ENCODE measurements at places on chromosomes 1 and 21.

GRCh38 chr1:220691053-220691684 lies 1.0 kb downstream of the C1orf115 start:
- no peak for DNase-seq

DNA sequence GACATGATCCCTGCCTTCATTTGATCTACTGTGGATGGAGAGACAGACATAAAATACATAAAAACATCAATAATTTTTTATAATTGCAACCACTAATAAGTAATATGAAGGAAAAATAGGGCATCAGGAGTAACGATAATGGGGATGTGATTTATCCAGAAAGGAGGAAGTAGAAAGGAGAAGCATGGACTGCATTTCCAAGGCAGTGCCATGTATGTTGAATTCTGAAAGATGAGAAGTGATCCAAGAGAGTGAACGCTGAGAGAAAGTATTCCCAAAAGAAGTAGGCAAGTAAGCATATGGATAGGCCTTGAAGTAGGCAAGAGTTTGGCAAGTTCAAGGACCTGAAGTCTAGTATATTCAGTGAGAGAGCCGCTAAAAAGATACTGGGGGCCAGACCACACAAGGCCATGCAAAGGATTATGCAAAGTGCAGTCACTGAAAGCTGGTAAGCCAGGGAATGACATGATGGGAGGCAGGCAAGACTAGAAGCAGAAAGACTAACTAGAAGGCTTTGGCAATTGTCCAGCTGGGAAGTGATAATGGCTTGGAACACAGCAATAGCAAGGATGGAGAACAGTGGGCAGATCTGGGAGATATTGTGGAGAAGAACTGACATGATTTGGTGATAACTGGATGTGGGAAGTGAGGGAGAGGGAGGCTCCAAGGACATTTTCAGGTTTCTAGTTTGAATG lies 85.9 kb downstream of the TM2D1 start:
- no peak for DNase-seq

DNA sequence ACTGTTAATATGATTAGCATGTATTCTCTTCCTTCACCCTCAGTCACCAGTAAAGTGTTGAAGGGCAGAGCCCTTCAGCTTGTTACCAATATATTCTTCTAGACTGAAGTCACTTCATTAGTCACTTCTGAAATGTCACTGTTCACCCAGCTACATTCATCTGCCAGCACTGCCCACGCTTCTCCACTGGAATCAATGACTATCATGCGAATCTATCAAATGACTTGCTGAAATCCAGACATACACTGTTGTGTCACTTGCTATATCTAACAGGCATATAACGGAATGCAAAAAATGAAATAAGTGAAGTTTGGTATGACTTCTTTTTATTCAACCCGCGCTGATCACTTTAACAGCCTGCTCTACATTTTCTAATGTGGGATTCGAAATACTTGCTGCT lies 16.1 kb downstream of the FH start:
- no peak for DNase-seq

- DNase-seq = no peak
These were observed 114.1 kb downstream of the RNF220 start for GRCh38 chr1:44519035-44519676.

DNA sequence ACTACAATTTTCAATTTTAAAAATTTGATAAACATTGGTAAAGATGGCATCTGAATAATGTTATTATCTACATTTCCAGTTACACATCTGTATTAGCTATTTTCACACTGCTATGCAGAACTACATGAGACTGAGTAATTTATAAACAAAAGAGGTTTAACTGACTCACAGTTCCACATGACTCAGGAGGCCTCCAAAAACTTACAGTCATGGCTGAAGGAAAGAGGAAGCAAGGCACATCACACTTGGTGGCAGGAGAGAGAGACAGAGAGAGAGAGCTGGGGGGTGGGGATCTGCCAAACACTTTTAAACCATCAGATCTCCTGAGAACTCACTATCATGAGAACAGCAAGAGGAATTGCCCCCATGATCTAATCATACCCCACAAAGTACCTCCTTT lies 850.0 kb downstream of the LTN1 start:
- DNase-seq = peak; percentile 31

DNA sequence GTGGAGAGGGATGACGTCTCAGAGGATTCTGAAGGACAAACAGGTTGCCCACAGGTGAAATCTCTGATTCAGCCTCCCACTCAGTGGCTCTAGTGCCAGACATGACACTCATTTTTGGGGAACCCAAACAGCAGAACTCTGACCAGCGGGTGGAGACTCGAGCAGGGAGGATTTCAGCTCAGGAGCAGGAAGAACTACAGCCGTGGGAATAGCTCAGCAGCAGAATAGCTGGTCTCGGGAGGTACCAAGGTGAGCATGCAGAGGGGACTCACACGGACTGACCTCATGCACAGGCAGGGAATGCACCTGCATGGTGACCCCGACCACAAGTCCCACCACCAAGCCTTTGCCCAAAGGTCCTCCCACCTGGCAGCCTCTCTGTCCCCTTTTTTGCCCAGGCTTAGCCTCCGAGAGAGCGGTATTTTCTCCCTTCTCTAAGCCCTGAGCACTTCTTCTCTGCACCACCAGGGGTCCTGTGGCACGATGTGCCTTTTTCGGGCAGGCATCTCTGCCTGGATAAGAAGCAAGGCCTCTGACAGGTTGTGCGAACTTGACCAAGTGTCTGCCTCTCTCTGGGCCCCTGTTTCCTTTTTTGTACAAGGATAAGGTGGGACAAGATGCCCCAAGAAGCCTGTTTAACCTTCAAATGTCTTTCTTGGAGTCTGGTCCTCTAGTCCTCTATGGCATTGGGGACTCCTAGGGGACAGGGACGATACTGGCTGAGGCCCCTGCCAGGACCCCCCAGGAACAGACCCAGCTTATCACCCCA lies 8.8 kb upstream of the FGR start:
- no peak for DNase-seq

- DNase-seq = peak; percentile 8
These were observed 98.5 kb downstream of the DISC1 start for GRCh38 chr1:231724876-231725647.

DNA sequence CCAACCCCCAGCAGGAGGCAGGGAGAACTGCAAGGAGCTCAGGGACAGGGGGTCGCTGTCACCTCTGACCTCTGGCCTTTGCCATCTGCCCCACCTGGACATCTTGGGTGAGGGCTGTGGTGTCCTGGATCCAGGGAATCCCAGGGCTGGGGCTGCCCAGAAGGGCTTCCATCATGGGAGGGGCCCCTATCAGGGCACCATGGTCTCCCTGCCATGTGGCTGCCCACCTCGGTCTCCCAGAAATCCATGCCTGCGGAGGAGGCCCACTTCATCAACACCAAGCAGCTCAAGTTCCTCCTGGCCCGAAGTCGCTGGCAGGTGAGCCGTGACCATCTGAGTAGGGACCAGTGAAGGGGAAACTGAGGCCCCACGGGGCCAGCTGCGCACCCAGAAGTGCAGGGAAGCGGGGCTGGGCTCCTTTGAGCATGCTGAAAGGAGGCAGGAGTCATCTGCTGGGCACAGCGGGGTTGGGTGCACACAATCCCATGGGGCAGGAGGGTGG lies 36.1 kb downstream of the TRIM11 start:
- DNase-seq = no peak

DNA sequence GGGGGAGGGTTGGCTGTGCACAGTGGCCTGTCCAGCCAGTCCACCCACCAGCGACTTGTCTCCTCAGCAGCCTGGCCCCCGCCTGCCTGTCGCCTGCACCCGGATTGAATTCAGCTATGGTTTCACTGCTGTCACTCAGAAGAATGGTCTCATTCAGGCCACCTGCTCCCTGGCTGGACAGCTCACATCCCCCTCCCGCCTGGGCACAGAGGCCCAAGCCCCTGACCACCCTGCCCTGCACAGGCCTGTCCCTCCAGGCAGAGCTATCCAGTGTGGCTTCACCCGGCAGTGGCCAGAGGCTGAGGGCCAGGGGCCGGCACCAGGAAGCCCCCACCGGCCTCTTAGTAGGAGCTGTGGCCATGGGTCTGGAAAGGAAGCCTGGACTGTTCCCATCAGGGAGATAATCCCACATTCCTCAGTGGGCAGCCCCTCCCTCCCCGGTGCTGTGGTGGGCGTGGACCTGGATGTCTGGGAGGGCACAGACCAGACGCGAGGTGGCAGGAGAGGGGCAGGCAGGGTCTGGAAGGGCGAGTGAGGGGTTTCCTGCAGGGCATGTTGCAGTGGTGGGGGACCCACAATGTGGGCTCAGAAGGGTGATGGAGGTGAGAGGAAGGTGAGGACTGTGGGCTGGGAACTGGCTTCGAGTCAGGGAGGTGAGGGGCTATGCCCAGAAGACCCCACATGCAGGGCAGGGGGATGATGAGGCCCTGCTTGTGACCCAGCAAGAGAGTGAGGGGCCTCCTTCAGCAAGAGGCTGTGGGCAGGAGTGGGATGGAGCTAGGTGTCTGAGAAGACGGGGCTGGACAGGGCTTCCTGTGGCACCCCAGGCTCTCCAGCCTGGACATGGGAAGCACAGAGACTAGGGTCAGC lies 30.4 kb downstream of the WNT9A start:
- DNase-seq = no peak

DNA sequence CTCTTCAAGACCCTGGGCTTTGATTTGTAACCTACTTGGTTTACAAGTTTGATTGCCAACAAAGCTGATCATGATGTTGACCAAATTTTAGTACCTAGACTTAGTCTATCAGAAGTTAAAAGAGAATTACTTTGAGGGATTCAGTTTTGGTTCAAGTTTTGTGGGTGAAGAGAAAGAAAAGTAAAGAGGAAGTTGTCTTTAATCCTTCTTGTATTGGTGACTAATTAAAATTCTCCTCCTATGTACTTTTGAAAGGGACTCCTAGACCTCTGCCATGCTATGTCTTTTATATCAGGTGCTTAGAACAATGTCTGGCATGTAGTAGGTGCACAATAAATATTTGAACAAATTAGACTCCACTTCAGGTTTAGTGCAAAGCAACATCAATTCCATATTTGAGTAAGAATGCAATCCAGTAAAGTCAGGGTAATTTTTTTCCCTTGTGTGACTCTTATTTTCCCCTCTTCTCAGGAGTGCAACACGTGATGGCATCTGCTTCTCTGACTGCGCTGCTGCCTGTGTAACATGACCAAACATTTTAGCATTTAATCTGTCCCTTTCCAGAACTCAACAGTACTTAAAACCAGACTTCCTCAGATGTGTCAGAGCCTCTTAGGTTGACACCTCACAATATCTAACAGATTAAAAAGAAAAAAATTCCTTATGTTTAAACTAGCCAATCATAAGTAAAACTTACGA lies 41.1 kb upstream of the KCNQ4 start:
- DNase-seq = no peak

DNA sequence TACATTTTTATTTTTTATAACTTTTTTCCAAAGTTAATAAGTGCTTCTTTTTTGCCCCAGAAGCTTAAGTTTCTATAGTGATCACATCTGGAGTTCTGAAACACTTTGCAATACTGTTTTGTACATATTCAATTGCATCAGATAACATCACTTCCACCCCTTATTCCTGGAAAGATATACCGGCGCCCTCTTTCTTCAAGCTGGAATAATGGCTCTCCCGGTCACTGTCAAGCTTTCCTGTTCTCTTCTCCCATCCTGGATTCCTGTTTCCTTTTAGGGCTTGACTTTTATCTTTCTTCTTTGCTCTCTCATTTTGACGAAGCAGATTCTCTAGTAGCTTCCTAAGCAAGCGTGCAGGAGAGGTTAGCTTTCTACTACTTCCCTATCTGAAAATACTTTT lies 1866.8 kb downstream of the MRPL39 start:
- DNase-seq = no peak
